Ammon's horn (tissue), 1 donor: ENCODE measurements at places on chromosomes 7 and 10.

DNA sequence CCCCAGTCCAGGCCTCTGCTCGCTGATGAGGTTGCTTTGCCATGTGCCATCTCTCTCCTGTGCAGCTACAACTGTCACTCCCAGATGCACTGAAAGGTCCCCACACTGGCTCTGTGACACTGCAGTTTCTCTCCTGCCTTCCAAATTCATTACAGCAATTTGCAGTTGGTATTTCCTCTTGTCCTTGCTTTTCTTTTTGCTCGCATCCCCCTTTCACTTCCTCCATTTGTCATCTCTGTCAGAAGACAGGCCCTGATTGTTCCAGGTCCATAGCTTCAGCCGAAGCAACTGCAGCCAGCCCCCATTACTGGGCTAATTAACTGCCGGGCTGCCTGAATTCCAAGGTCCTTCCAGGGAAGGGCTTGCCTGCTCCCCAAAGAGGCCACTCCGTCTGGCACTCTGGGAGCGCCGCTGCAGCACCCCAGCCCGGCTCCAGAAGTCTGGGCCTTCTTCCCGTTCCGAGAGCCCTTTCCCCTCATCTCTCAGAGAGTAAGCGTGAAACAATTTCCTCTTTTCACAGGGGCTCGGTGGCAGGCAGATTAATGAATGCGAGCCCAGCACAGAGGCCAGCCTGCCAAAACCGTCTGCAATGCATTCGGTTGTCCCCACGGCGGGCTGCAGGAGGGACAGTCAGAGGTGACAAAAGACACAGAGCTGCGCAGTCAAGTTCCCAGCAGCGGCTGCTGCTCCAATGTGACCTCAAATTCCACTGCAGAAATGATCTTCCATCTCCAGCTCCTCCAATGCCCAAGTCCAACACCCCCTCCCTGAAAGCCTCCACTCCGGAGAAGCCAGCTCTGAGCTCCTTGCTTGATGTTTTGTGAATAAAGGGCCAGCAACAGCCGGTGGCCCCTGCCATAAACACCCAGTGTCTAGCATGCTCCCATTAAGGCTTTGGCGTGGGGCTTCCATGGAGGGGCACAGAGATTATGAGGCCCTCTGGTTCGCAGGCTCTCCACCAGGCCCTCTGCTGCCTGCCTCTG, 279.4 kb upstream of the HABP2 start:
- peak; percentile 83 for DNase-seq

DNA sequence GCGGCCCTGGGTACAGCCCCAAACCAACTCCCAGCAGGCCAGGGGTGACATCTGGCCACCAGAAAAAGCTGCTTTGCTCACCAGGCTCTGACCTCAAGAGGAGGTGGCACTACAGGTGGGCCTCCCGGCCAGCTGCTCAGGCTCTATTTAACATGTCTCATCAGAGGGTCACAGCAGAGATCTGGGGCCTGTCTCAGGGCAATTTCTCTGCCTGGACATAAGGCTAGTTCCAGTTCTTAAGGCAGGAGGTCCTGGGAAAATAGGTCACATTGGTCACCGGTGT, 88.6 kb downstream of the GFRA1 start:
- no peak for DNase-seq

DNA sequence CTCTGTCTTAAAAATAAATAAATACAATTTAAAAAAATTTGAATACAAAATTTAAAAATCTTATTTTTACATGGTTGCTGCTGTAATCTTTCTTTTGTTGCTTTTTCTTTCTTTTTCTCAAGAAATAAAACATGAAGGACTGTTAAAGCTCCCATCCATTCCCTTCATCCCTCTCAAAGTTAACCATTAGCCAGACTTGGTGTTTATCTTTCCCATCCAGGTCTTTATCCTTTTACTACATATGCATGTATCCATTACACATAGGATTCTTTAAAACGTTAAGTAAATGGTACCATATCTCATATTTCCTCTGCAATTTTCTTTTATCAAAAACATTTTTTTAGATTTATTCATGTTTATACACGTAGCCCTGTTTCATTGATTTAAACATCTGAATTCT, 70.1 kb downstream of the CREB3L2 start:
- no peak for DNase-seq

DNA sequence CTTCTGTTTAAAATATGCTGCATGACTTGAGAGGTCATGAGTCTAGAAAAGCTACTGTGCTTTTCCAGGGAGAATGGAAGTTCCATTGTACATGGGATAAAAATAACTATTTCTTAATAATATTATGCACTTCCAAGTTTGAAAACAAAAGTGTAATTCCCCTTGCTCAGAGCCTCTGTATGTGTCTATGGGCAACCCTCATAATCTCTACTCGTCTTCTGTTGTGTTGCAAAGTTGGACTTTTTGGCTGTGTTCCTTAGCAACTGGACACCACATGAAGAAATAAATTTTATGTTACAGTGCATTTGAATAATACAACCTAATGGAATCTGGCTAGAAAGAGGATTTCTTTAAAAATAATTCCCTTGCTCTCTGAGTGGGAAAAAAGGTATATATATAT, 242.6 kb downstream of the TWIST1 start:
- no peak for DNase-seq

DNA sequence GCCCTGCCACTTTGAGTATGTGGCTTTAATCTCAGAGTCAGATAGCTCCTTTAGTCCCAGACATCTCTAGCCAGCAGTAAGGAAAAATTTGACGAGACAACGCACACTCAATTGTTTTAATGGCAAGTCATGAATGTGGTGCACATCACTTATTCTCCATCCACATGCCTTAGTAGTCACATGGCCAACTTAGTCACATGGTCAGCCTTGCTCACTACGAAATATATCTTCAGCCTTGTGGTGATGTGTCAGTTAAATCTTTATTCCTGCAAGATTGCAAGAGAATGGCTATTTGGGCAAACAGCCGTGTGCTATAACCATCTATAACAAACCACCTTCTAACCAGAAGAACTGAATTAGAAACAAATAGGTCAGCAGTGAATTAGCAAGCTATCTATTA, 871.1 kb upstream of the CELF2 start:
- no peak for DNase-seq

DNA sequence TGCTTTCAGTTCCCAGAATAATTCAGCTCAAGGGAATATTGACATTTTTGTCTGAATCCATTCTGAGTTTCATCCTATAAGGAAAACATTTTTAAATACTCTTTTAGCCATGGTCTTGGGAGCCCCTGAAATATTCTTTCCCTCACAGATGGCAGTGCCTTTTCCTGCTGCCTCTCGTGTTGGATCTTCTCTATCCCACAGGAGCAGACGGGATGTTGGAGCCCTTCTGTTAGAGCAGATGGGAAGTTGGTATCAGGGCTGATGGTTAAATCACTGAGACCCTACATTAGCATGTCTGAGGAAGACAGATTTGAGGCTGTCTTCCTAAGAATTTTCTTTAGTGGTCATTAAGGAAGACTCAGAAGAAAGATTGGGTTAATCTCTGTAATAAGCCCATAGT, 737.8 kb downstream of the LRMDA start:
- no peak for DNase-seq

DNA sequence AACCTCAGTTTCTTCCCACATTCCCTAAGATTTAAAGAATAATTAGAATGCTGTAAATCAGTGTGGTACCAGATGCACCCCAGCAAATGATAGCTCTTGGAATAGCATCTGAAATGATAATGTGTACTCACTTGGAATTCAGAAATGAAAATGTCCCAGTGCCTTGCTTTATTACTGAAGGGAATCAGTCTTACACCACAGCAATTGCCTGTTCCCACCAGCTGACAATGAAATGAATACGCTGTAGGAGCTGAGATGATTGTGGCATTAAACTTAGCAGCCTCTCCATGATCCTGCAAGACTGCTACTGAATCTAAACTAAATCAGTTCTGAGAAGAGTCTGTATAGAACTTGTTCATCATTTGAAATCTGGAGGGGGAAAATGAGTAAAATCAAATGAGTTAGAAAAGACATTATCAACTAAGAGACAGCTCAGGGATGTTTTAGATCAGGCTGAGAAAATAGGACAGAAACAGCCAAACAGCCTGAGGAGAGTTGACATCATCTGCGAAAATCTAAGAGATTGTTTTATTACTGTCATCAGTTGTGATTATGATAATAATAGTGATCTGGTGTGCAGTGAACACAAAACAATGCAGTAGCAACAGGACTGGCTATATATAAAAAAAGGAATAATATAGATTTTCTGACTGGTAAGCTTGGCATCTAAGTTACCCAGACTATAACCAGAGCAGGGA, 108.6 kb upstream of the SLC13A1 start:
- DNase-seq: peak; percentile 7

- DNase-seq: no peak
Measured at GRCh38 chr7:8221567-8221966, 40.4 kb downstream of the ICA1 start.

GRCh38 chr10:36198322-36198721, 556.2 kb upstream of the FZD8 start:
- DNase-seq: no peak

- DNase-seq: no peak
Measured at GRCh38 chr10:78251016-78251385, 217.3 kb downstream of the RPS24 start.

GRCh38 chr7:111103678-111104274, 12.8 kb downstream of the LRRN3 start:
- DNase-seq: no peak
